ENCODE measurements at places on chromosomes 7 and 10. TPM values are rescaled to one million over a fixed set of nuclear protein-coding genes. Genes with fewer than 3 reads are reported as not detected.
A peak's percentile ranks its signal among the peaks of the same experiment; 100 is the strongest.

- DNase-seq = peak; percentile 96
These were observed at the start of gene GTPBP10 for GRCh38 chr7:90346336-90347125. TSS of gene GTPBP10 (plus strand) at chr7:90346716. CDS start at chr7:90346742, 26 bp downstream.

DNA sequence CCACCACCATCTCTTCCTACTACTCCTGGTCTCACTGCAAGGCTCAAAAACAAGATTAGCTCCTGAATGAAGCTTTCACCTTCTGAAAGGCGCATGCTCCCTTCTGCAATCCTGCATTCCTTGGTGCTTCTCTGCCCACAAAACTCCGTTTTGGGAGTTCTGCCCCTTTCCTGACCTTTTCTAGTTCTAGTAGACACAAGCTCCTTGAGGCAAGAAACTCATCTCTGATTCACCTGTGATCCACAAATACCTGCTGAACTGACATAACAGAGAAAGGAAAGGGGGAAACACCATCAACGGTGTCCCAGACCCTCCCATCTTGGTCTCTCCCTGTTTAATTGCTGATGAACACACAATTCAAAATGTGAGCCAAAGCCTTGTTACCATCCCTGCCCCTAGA is 64.0 kb upstream of the EGR2 start:
- DNase-seq = no peak

DNA sequence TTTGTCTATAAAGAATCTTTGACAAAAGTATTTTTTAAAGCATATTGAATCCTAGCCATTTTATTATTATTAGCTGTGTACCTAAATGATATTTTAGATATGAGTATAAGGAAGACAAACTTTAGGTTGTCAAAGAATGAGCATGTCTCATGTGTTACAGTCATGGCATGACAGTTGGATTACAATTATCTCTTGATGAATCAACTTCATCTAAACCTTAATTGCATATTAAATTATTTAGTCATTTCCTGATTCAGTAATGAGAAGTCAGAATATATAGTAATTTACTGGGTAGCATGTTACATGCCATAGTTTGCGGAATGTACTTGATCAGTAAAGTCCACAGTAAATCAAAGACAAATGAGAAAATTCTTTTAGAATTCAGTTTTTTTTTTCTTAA is 59.2 kb downstream of the MAPK8 start:
- no peak for DNase-seq

DNA sequence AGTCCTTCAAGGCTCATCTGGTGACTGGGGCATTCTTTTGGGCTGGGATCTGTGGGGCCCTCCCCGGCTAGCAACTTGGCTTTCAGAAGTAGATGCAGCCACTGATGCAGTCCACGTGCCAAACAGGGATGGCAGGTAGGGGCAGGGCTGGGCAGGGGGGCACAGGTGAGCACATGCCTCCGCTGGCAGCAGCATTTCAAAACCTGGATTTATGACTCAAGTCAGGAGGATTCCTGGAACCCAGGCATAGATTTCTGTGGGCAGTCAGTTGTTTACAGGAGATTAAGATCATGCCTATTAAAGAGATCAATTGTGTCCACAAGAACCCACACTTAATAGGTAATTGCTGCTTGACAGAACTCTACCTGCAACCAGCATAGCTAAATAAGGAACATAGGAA is 839 bp upstream of the HABP2 start:
- DNase-seq = no peak

GRCh38 chr7:117937049-117937752 is 64.0 kb upstream of the CTTNBP2 start:
- DNase-seq = no peak

DNA sequence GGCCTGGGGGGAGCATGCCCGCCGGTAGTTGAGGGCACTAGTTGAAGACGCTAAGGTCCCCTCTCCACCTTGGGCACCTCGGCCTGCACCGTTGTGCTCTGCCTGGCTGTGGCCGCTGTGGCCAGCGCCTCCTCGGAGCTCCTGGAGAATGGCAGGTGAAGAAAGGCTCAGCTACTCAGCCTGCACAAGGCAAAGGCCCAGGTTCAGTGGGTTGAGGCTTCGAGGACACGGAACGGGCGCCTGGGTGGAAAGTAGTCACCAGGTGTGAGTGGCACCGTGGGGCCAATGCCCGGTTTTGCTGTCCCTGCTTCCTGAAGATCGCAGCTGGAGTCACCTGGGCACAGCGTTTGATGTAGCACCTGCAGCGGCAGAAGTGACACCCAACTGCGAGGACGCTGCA is 12.4 kb upstream of the ZNF716 start:
- no peak for DNase-seq

- no peak for DNase-seq
These were observed 69.5 kb upstream of the C1GALT1 start for GRCh38 chr7:7112868-7113267.

- no peak for DNase-seq
These were observed 72.9 kb upstream of the KMT2C start for GRCh38 chr7:152508701-152509100.

DNA sequence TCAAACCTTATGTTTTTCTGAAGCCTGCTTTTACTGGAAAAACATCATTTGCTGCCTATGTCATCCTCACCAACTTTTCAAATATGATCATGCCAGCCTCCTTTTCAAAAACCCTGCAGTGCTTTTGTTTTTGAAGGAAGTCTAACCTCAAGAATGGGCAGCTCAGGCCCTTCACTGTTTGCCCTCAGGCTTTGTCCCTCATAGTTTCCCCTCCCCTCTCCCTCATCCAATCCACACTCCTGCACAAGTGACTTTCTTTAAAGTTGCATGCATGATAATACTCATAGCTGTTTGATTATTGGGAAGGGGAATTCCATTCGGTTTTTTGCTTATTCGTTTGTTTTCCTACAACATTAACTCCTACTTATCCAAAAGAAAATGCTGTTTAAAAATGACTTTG is 219.4 kb downstream of the SEMA3E start:
- DNase-seq = no peak

- no peak for DNase-seq
These were observed 17.1 kb downstream of the LRRN3 start for GRCh38 chr7:111108000-111108399.

GRCh38 chr10:27248215-27248614 is 7.6 kb upstream of the ACBD5 start:
- no peak for DNase-seq

- no peak for DNase-seq
These were observed 167.8 kb upstream of the ITGB1 start for GRCh38 chr10:33125522-33126517.

GRCh38 chr10:77556990-77557601 is 80.5 kb downstream of the KCNMA1 start:
- no peak for DNase-seq

DNA sequence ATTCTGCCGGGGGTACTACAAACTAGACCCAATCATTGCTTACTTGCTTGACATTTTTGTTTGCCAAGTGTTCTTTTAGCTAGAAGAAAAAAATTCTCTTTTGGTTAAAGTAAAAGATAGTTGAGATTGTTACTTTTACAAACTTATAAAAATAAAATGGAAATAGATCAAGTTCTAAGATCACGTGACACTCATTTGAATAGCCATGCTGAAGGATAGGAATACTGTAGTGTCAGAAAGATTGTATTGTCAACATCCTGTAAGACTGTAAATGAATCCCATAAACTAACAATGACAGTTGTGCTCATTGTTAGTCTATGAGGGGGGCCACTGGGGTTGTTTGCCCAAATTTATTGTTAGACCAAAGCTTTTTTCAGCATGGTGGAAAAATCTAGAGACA is 10.5 kb downstream of the NRG3 start:
- DNase-seq = no peak

- DNase-seq = no peak
These were observed 461.2 kb downstream of the SDK1 start for GRCh38 chr7:3762146-3762831.

DNA sequence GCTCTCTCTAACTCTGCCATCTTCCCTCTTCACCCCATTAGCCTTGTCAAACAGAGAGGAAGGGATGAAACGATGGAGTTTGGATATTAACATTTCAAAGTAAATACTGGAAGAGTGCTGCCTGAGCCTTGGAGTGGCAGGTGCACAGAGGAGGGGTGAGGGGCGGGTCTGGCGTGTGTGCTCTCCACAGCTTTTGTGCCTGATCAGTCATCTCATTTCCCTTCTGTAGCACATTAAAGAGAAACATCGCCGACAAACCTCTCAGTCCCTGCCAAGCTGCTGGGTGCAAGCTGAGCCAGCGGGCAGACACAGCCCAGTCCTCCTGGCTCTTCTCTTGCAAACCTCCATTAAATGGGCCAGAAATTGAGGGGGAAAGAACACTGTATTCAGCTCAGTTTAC is 76.2 kb downstream of the SLIT1 start:
- no peak for DNase-seq

GRCh38 chr7:35785250-35785649 is 15.6 kb upstream of the SEPTIN7 start:
- DNase-seq = no peak

- no peak for DNase-seq
These were observed 112.8 kb upstream of the STEAP1B start for GRCh38 chr7:22612776-22613175.

GRCh38 chr10:48769706-48770435 is 85.2 kb downstream of the WDFY4 start:
- DNase-seq = no peak

DNA sequence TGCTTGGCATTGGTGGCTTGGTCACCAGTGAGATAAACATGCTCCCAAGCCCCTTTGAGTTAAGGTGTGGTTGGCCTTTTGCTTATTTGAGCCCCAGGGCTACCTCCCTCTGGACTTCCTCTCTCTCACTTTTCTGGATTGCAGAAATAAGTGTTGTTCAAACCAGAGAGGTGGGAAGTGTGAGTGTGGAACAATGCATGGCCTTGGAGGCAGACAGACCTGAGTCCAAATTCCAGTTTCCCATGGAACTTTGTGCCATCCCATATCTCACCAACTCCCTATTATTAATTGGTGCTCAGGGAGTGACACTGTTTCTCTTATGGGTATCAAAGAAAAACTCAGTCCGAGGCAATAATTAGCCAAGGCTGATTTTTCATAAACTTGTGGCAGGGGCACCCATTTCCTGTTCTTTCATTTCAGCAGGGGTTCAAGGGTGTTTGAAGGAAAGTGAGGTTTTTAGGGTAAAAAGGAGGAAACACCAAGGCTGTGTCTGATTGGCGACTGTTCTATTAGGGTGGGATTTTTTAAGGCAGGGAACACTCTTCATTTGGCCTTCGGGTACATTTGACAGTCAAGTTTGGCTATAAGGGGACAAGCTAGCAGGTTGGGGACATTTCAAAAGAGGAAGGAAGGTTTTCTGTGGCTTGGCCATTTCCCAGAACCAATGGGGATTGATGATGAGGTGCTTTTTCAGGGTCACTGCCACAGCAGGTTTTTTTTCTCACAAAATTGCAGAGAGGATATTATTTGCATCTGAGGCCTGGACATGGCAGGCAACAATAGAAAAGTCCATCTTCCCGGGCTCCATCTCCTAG is 148.8 kb upstream of the NPY start:
- no peak for DNase-seq

DNA sequence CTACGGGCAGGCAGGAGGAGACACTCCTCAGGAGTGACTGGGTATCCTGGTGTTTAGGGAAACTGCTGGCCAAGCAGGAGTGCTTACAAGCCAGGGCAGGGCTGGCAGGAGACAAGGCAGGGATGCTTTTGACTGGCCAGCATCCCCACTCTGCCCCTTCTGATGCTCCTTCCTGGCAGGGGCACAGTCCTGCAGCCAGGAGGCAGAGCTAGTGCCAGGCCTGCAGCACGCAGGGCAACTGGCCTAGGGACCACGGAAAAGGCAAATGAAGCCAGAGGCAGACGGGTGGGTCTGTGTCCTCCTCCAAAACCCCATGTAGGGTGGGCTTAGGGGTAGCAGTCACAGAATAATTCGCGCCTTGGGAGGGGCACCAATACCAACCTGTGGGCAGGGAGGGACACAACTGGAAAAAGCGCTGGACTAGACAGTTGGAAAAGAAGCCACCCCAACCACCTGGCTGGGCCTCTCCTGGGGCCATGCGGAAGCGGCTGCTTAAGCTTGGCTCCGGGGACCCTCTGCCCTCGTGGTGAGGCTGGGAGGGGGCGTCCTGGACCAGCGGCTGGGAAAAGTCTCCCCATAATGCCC is 4.8 kb downstream of the IMPDH1 start:
- DNase-seq = no peak

GRCh38 chr10:88152728-88153133 is 289.3 kb downstream of the PTEN start:
- DNase-seq = no peak

GRCh38 chr7:128168667-128169210 is 72.3 kb upstream of the LEP start:
- DNase-seq = peak; percentile 44

DNA sequence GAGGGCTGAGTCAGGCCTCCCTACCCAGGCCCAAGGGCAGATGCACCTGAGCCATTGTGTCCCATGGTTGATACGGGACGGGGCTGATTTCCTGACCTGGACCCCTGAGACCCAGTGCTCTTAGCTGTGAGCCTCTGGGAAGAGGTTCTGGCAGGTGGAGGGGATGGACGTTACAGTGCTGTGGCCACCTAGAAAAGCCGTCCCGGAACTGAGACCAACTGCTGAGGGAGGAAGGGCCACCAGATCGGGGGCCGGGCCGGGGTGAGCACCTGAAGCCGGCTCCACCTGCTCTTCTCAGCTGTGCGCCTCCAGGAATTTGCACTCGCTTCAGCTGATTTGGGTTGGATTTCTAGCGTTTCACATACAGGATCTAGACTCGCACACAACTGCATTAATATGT is 35.4 kb downstream of the CHST12 start:
- DNase-seq = peak; percentile 13

DNA sequence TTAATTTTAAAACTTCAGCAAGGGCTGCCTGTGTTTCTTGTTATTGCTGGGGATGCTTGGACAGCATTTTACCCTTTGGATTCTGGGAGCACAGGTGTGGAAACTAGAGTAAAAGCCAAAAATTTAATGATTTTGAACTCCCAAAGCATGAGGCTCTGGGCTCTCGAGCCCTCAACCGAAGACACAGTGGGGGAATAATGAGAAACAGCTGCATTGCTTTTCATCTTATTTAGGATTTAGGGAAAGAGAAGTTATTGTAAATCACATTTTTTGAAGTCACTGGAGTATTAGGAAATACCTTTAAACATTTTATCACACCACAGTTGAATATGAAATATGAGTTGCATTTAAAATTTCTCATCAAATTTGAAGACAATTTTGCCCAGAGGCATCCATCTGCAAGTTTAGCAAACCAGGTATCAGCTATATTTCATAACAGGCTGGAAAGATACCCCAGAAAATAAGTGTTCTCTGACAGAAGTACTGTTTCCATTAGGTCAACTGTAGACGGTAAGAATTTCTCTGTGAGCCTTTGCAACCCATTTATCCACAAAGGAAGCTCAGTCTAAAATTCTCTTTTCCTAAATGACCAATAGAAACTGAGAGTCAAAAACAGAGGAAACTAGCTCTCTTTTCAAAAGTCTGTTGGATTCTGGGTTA is 290.6 kb upstream of the PHYHIPL start:
- no peak for DNase-seq

- no peak for DNase-seq
These were observed 11.3 kb upstream of the CTBP2 start for GRCh38 chr10:125171402-125172306.

- peak; percentile 67 for DNase-seq
These were observed 244.4 kb downstream of the TNS3 start for GRCh38 chr7:47337531-47337930.

Gene TSPAN13
- total RNA-seq = 14.8 TPM

Gene CTAGE4
- 0.32 TPM for total RNA-seq

Gene TRPV6
- not detected for total RNA-seq

Gene FGL2
- total RNA-seq = 11.5 TPM

Gene GNAI1
- total RNA-seq = 11.3 TPM

Gene ELAPOR2
- 3.6 TPM for total RNA-seq

Gene SHH
- not detected for total RNA-seq

All from Right ventricle myocardium superior (tissue), 1 donor.